Glutamatergic neuron (in vitro differentiated cells): ENCODE measurements at places on chromosomes 1 and 21.

- no peak for DNase-seq
These were observed 28.1 kb upstream of the SDC3 start for GRCh38 chr1:30936541-30937171.

DNA sequence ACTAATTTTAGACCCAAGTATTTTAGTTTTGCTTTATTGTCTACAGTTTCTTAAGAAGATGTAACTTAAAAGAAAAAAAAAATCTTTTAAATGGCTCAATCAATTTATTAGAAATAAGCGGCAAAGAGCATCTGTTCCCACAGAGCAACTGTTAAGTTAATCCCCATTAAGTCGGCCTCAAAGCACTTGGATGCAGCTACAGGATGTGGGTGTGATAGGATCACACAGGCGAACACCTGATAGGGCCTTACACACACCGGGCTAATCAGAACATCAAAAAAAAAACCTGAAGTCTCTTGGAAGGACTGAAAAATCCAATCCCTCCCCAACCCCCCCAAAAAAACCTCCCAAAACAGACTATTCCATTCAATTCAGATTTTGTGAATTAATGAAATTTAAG, 23.0 kb downstream of the APP start:
- no peak for DNase-seq

- no peak for DNase-seq
These were observed 21.3 kb downstream of the RAB3B start for GRCh38 chr1:51969038-51969705.

- no peak for DNase-seq
These were observed 209.5 kb upstream of the C1orf174 start for GRCh38 chr1:4109628-4109940.

GRCh38 chr1:182200025-182200812, 138.7 kb upstream of the ZNF648 start:
- DNase-seq = no peak

- DNase-seq = no peak
These were observed 27.9 kb downstream of the CACNA1S start for GRCh38 chr1:201084295-201084694.

DNA sequence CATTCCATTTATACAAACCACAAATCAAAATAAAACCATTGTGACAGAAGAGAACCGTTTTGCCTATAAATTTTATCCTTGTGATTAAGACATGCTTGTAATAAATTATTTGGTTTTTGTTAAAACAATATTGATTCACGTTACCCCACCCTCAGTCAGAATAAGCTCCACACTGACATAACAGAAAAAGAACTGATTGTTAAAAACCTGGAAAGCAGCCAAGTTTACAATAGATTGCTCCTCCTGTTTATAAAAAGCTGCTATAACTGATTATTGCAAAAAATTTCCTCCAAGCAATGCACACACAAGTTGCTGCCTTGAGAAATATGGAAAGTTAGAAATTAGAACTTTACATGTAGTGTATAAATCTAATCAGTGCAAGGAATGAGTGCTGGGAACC, 263.5 kb downstream of the SETD4 start:
- DNase-seq = no peak

DNA sequence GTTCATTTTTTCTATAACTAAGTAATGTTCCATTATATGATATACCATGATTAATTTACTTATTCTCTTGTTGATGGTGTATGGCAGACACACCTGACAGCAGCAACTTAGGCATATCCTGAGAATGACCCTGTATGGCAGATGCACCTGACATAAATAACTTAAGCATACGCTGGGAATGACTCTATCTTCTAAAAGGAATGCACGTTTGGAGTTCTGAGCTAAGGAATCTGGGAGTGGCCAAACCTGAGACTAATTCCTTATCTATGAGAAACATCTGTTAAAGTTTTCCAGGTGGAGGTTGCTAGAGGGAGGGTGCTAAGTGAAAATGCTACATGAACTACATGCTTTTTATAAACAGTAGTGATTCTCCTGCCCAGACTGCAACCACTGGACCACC, 96.7 kb upstream of the RGS18 start:
- DNase-seq = no peak

DNA sequence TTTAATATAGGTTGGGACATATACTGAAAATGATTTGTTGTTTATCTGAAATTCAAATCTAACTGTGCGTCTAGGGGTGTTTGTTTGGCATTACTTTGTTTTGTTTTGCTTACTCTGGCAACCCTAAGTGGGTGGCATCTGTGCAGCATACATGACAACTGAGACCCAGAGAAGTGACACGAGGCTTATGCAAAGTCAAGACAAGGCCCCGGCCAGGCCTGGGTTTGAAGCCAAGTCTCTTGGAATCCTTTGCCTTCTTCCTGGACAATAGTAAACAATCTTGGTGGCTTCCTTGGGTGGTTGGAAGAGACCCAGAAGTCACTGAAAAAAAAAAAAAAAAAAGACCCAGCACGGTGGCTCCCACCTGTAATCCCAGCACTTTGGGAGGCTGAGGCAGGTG, 197.6 kb upstream of the TMEM51 start:
- DNase-seq = no peak

- no peak for DNase-seq
These were observed 598 bp upstream of the ADIPOR1 start for GRCh38 chr1:202958544-202959275.

DNA sequence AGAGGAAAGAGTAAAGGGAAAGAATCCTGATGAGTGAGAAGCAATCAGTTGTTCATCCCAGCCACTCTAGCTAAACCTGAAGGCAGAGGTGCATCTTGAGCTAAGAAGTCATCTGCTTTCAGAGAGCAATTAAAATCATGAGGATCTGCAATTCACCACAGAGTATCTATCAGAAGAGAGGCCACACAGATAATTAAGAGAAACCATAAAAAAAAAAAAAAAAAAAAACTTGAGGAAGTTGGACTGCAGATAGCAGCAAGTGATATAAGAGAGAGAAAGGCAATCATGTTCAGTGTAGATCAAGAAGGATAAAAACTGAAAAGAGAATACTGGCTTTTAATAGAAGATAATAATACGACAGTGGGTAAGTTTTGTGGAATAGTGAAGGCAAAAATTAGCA, 17.7 kb downstream of the FOXJ3 start:
- DNase-seq = no peak

GRCh38 chr1:36805979-36806640, 228.2 kb downstream of the GRIK3 start:
- no peak for DNase-seq

GRCh38 chr1:152036267-152037216, at the start of gene S100A11:
Gene S100A11, minus strand, starts transcription at chr1:152037004. Its CDS starts 89 bp downstream, at chr1:152036915.
- DNase-seq = peak; percentile 84

DNA sequence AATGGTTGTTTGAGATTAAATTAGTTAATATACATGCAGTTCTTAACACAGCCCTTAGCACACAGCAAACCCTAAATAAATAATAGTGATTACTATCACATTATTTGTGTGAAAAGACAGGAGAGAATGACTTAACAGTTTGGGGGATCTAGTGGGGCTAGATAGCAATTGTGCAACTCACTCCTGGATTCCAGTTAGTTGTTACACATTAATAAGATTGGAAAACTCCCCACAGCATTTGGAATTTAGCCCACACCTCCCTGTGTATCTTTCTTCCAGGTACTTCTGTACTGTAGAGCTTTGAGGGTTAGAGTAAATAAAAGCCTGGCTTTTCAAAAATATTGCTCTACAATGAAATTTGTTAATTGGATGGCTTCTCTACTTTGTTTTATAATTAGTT, 93.2 kb downstream of the KCTD3 start:
- no peak for DNase-seq

- no peak for DNase-seq
These were observed 22.0 kb upstream of the BATF3 start for GRCh38 chr1:212721388-212722247.

DNA sequence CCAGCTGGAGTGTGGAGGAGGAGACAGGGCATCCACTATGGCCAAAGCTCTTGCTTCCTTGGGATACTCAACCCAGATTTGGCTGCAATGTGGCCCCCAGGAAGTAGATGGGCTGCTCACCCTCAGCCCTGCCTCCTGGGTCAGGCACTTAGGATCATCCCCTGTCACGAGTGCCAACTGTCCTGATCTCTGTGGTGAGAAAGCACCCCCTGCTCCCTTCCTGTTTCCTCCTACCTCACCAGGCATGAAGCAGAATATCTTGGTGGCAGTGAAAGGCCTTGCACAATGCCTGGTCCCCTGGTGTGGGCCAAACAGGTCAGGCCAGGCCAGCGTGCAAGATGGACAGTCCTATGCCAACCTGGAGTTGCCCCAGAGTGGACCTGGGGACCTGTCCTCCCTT, 211.7 kb downstream of the GRIK3 start:
- DNase-seq = no peak

DNA sequence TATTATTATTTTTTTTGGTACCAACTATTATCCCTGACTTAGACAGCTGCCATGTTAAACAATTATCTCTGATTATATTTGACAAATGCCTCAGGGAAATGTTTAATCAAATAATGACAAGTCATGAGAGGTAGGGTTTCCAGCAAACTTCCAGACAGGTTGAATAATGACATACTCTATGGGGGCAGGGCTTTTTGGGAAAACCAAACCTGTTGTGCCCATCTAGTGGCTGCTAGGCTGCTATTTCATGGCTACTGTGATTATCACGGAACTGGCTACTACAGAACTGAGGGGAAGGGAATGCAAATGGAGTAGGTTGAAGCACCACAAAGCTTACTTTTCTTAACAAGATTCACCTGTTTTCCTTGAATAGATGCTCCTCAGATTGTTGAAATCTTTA, 77.6 kb downstream of the DUSP10 start:
- DNase-seq = no peak

DNA sequence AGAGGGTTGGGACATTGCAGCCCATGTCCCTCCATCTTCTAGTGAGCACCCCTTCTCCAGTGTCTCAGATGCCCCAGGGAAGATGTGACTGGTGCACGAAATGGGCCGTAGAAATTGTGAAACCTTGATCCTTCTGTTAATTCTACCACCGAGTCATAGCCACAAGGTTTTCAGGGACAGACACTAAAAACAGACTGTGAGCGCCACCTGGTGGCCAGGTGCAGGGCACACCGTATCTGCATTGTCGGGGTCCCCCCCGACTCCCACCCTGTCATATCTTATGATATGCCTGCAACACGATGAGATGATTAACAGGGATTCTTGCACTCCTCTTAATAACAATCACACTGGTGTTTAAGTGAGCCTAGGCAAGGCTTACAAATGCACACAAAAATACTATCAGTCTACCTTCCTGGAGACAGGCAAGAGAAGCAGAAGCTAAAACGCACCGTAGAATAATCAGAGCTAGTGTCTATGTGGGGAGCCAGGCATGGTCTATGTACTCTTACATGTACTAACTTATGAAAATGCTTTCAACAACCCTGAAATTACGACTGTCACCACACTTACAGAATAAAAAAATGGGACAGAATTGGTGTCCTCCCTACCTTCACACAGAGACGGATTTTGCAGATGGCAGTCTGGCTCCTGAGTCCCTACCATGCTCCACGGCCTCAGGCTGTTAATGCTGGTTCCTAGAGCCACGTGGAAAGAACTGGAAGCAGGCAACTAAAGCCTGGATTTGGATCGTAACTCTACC, 57.9 kb downstream of the FHAD1 start:
- DNase-seq = peak; percentile 69
